NCI-H1694 treated with DMSO at 0.1 percent for 48 hours (cell line): ENCODE measurements at places on chromosomes 5 and 9.

DNA sequence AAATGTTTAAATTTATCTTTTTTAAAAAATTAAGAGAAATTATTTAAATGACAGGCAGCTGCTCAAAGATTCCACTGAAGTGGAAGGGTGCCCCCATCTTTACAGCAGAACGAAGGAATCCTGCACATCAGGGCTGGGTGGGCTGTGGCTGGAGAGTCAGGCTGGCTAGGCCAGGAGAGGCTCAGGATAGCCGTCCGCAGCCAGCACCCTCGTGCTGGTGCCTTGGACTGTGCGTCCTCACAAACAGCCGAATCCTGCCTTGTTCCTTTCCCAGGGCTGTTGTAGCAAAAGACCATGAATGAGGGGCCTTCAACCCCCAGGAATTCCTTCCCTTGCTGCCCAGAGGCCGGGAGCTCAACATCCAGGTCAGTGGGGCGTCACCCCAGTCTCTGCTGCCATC is 64.6 kb upstream of the FCN1 start:
- DNase-seq = no peak

DNA sequence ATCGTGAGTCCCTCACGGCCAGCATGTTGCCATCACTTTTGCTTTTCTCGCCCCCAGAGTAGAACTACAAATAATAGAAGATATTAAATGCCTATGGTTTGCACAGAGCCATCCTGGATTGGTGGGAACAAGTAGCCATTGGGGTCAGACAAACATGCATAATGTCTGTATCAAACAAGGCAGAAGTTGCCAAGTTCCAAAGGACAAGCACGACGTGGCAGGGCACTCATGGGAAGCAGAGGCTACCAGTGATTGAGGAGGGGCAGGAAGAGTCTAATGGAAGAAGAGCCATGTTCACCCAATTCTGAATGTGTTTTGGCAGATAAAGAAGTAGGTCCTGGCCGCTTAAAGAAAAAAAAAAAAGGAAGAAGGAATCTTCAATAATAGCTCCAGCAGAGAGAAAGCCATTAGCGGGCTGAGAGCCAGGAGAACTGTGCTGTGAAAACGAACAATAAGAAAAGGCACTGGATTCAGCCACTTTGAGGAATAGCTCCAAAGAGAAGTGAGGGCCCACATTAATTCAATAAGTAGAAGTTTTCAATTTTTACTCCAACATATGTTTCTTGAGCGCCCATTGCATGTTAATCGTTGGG is 153.7 kb upstream of the ADCY2 start:
- DNase-seq = no peak

- no peak for DNase-seq
Measured at GRCh38 chr9:91197232-91198181, 164.2 kb downstream of the AUH start.

- DNase-seq = no peak
Measured at GRCh38 chr9:127131871-127132270, 9.4 kb upstream of the ANGPTL2 start.

- DNase-seq = no peak
Measured at GRCh38 chr9:84945878-84946538, 276.5 kb downstream of the NTRK2 start.

DNA sequence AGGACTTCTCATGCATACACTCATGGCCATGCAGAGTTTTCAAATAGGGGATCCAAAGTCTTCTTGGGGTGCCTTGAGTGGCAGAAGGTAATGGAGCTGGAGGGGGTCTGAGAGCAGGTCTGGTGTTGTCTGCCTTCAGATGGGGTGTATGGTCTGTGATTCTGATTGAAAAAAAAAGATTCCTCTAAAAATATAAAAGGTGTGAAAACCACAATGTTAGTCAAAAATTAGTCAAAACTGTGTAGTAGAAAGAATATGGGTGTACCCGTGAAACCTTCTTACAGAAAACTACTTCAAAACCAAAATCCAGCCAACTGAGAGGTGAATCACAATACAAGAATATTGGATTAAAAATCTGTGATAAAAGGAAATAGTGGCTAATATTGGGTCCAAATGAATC is 20.1 kb downstream of the DOCK2 start:
- DNase-seq = no peak
